NCI-H1092 (cell line): ENCODE measurements at places on chromosomes 5 and 9.

DNA sequence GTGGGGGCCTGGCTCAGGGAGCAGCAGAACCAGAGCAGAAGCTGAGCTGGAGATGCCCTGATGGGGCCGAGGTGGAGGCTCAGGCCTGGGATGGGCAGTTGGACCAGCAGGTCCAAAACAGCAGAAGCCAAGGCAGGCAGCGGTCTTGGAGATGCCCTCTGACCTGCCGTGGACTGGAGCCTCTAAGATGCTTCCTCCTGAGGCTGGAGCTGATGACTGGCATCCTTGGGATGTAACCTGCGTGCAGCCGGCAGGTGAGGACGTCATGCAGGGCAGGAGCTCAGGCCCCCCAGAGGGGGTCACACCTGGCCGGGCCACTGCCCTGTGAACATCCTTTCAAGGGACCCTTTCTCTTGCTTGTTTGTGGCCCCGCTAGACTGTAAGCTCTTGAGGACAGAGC lies 162.0 kb downstream of the RGS3 start:
- DNase-seq: no peak

- DNase-seq: no peak
These were observed 104.8 kb upstream of the ERCC6L2 start for GRCh38 chr9:95770653-95771131.

DNA sequence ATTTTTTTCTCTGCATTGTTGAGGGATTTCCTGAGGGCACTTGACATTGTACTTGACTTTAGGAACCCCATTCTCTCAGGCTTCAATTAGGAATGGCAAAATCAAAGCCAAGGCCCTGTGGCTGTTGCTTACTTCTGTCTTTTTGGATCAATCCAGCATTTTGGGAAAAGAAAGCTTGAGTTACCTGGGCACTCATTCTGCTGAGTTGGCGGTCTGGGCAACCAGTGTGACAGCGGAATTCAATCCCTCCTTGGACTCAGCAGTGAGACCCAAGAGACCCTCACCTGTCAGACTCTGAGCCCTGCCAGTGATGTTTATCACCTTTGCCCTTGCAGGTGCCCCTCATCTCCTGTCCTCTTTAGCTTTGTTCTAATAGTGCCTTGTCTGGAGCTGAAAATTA lies 225.3 kb downstream of the PAPPA start:
- no peak for DNase-seq

GRCh38 chr9:26163931-26164330 lies 485.7 kb upstream of the TUSC1 start:
- DNase-seq: no peak

GRCh38 chr9:68970151-68970550 lies 43.8 kb downstream of the PRKACG start:
- DNase-seq: peak; percentile 68
